NCI-H226 (cell line): ENCODE measurements at places on chromosomes 1 and 21.

DNA sequence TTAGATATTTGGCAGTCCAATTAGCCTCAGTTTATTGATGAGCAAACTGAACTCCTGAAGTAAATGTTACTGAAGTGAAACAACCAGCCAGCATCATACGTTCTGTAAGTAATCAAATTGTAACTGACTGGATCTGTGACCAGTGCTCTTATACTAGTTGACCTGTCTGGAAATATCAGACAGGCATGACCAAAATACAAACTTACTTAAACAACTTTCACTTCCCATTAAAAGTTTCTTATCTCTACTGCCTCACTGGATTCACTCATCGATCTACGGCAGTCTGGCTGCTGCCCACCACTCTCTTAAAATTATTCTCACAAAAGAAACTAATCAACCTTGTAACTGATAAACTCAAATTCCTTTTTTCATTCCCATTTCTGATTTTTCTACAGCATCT is 56.4 kb downstream of the WDR3 start:
- no peak for DNase-seq

- DNase-seq, result no peak
These were observed 155.9 kb downstream of the ZNF281 start for GRCh38 chr1:200253774-200254495.

DNA sequence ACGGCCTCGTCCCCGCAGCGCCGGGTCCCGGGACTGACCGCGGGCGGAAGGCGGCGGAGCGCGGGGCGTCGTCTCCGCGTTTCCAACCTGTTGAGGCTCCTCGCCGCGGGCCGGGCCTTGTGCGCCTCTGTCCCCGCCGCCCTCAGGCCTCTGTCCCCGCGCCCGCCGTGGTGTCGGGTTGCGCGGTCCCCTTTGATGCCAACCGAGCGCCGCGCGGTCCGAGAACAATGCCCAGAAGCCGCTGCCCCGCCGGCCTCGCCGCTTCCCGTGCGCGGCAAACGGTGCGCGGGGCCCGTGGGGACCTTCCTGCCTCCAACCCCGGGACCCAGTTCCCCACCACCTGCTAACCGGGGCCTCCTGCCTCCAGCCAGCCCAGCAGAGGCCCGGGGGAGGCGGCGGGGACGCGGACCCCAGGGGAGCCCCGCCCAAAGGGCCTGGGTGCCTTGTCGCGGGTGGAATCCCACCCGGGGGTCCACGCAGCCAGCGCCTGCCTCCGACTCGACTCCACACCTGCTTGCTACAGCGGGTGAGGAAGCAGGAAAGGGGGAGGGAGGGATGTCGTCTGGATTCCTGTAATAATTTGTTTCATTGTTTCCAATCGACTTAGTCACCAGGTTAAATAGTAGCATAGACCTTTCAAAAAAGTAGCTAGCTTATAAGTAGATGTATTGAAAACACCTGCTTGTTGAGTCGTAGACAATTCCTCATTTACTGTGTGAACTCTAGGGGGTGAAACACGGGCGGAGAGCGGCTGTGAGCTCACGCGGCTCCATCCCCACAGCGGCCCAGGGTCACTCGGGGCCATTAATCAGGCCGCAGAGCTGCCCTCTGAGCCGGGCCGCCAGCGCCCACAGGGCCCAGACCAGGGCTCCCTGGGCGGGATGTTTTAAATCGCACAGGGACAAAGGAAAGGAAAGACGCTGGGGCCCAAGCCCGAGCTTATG is 1.1 kb downstream of the COL18A1 start:
- DNase-seq, result no peak

GRCh38 chr1:19202396-19202795 is 7.7 kb downstream of the UBR4 start:
- no peak for DNase-seq

DNA sequence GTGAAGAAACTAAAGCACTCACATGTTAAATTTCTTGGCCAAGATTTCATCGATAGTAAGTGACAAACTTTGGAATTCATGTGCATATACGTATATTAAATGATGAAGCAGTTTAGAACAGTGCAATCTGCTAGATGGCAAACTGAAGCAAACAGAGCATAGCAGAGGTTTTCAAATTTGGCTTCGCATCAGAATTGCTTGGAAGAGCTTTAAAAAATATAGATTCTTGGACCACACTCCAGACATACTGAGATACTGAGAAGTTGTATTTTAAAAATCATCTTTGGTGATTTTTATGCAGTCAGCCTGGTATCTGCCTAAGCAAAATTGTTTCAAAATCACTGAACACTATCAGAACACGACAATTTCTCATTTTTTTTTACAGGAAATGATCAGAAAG is 709.2 kb downstream of the PLA2G4A start:
- no peak for DNase-seq
